GM12891 (cell line): ENCODE measurements at places on chromosomes 1 and 21.

- DNase-seq: peak; percentile 76
Measured at GRCh38 chr1:202164271-202165037, 4.1 kb upstream of the PTPN7 start.

- DNase-seq: no peak
Measured at GRCh38 chr1:184646824-184647223, 107.8 kb downstream of the EDEM3 start.

DNA sequence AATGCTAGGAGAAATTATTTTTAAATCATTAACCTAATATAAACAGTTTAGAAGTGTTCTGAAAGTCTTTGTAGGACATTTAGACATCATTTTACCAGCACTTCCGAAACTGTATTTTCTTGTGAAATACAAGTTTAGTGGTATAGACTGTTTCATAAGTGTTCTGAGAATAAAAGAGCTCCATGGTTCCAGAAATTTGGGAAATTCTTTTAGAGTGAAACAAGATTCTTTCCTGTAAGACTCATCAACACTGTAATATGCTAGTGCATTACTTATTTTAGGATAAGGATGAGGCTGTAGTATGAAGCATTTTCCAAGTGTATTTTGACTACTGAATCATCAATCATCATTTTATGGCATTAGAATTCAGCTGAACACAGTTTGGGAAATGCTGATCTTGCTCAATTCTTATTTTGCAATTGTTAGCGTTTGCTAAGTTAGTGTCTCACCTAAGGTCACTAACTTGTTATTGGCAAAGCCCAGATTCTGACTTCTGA is 73.4 kb downstream of the CEP350 start:
- no peak for DNase-seq

DNA sequence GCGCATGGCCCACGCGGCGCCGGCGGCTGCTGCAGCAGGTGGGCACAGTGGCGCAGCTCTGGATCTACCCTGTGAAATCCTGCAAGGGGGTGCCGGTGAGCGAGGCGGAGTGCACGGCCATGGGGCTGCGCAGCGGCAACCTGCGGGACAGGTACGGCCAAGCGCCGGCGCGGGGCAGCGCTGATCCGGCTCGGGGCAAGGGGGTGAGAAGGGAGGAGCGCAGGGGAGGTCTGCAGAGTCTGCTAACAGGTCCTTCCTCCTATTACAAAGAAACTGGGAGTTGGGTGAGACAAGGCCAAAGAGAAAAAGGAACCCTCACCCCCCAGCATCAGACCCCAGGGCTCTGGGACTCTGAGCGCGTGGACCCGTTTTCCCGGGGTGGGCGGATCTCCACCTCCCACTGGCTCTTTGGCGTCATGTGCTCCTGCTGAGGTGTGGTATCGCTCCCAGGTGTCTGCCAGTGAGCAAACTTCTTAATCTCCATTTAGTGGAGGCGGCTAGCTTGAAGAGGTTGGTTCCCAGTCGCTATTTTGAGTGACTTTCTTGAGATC is 431 bp downstream of the MTARC1 start:
- no peak for DNase-seq

DNA sequence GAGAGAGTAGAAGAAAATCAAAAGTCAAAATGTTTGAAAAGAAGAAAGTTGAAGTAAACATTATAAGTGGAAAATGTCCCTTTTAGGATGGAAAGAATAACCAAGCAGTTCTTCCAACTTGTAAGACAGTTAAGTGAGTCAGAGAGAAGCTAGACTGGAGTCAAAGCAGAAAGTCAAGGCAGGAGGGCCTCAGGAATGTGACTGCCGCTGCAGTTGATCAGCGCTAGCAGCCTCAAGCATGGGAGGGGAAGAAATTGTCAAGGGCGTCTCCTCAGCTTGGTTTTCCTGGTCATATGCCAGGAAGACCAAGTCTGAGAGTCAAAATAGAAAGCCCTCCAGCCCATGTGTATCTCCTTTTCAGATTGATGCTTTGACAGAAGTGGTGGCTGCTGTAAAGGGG is 23.2 kb downstream of the HAO2 start:
- DNase-seq: no peak

DNA sequence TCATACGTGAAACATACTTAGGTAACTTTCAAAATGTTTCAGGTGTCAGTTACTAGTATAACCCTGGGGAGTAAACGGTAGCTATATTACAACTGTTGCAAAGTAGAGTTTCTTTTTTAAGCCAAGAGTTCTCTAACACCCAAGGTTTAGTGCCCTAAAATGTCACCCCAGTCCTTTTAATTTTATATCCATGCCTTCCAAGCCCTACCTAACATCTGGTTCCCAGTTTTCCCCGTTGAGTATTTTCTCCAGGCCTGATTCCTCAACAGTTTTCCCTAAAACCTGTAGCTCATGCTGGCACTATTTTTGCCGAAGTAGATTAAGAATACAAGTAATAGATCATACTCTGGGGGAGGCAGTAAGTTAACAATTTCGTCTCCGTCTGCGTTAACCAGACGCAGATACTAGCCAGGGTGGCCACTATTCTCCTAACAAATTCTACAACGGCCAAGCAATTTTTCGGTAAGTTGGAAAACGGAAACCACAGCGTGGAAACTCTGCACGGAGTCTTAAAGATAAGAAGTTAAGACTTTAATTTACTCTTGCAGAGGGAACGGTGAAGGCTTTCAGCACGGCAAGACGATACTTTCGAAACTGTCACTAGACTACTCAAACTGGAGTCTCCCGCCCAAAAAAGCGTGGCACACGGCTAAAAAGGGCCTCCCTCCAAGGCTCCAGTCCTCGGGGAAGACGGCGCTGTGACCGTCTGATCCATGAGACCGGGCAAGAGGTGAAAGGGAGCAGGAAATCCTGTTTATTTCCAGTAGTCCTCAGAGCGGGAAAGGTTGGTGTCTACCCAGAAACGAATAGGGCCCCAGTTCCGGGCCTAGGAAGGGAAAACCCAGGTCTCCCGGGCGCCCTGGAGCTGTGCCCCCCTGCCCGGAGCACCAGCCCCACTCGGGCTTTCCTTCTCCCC is 945 bp downstream of the SRSF4 start:
- DNase-seq: no peak
